ENCODE measurements at places on chromosomes 3 and 15.

- no peak for DNase-seq
These were observed 31.0 kb downstream of the ANP32A start for GRCh38 chr15:68789534-68790241.

- DNase-seq, result no peak
These were observed 1069.4 kb downstream of the ROBO1 start for GRCh38 chr3:78698431-78698830.

GRCh38 chr3:87358066-87358465, 81.7 kb upstream of the POU1F1 start:
- DNase-seq, result no peak

GRCh38 chr15:68488966-68489365, 57.0 kb upstream of the ITGA11 start:
- DNase-seq, result no peak

- no peak for DNase-seq
These were observed 157.3 kb upstream of the CGNL1 start for GRCh38 chr15:57218826-57219576.
